SJSA1 (cell line): ENCODE measurements at places on chromosomes 7 and 10.

DNA sequence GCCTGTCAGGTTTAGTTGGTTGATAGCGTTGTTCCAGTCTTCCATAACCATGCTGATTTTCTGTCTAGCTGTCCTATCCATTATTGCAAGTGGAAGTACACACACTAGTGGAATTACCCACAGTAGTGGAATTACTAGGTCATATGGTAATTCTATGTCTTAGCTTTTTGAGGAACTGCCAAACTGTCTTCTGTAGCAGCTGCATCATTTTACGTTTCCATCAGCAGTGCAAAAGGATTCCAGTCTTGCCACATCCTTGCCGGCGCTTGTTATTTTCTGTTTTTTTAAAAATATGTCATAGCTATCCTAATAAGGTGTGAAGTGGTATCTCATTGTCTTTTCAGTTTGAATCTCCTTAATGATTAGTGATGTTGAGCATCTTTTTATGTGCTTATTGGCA, 17.2 kb upstream of the RHBDD2 start:
- H3K27me3 ChIP-seq = no peaks in the 10 kb centered on the region
- no peak overlapping the region for H3K4me3 ChIP-seq
- no peak overlapping the region for H3K27ac ChIP-seq
- H3K36me3 ChIP-seq = no peaks in the 10 kb centered on the region
- no peak for DNase-seq
- H3K4me1 ChIP-seq = peaks cover 12% of the 10 kb centered on the region

DNA sequence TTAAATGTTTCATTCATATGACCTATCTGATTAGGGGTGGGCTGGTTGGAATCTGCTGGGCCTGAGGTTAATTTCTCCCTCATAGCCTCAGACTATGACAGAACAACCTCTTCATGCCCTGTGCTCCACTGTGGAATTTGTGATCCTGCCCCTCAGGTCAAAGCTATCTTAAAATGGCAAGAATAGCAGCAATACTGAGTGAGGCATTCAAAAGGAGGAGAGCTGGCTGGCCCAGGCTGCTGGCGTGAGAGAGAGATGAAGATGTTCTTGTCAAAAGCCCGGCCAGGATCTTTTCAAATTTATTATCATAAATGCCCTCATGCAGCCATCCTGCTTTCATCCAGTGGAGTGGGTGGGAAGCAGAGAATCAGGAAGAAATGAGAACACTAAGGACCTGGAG, 41.8 kb upstream of the PLCE1 start:
- no peaks in the 10 kb centered on the region for H3K27me3 ChIP-seq
- DNase-seq = no peak
- H3K4me3 ChIP-seq = no peak overlapping the region
- no peaks in the 10 kb centered on the region for H3K36me3 ChIP-seq
- peaks cover 20% of the 10 kb centered on the region for H3K4me1 ChIP-seq
- no peak overlapping the region for H3K27ac ChIP-seq

GRCh38 chr10:82162549-82163195, 287.7 kb downstream of the NRG3 start:
- no peak for DNase-seq
- no peaks in the 10 kb centered on the region for H3K36me3 ChIP-seq
- H3K27ac ChIP-seq = no peak overlapping the region
- no peaks in the 10 kb centered on the region for H3K27me3 ChIP-seq

- no peak overlapping the region for H3K4me3 ChIP-seq
- DNase-seq = no peak
- H3K27me3 ChIP-seq = no peaks in the 10 kb centered on the region; the same call in 1 of the 2 replicates
- no peak overlapping the region for H3K27ac ChIP-seq
Measured at GRCh38 chr7:159105832-159106811, 38.5 kb downstream of the VIPR2 start.

- no peak for DNase-seq
- H3K4me3 ChIP-seq = no peak overlapping the region
- no peak overlapping the region for H3K27ac ChIP-seq
- H3K27me3 ChIP-seq = no peaks in the 10 kb centered on the region
- H3K36me3 ChIP-seq = peaks cover 84% of the 10 kb centered on the region
Measured at GRCh38 chr10:79229071-79229541, 118.2 kb upstream of the PPIF start.

GRCh38 chr10:132982301-132982989, 40.1 kb upstream of the CFAP46 start:
- H3K4me1 ChIP-seq = peaks cover 3% of the 10 kb centered on the region
- H3K27me3 ChIP-seq = no peaks in the 10 kb centered on the region
- H3K36me3 ChIP-seq = no peaks in the 10 kb centered on the region
- no peak overlapping the region for H3K4me3 ChIP-seq
